ENCODE measurements at places on chromosomes 13 and 19.

DNA sequence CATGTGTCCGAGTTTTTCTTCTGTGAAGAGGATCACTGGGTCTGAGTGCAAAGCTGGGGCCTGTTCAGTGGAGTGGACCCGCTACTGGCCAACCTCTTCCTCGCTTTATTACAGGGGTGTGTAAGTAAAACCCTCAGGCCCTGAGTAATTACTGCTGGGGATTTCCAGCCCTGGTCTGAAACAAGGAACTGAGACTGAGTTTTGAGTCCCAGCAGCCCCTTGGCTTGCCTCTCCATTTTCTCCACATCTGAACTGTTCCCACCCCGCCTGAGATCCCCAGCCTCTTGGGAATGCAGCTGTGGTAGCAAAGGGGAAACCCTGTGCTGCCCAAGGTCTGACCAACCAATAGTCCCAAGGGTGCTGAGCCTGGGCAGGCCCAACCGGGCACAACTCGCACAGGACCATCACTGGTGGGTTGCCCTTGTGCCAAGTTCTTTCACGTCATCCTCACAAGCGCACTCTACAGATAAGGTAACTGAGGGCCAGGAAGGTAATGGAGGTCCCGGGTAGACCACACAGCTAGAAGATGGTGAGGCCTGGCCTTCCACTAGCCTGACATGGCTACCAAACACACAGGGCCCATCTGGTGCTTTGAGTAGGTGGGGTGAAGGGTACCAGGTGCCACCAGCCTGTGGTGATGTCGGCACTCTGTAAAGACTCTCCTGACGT, 13.7 kb upstream of the SLC35E1 start:
- DNase-seq, result peak; percentile 25

DNA sequence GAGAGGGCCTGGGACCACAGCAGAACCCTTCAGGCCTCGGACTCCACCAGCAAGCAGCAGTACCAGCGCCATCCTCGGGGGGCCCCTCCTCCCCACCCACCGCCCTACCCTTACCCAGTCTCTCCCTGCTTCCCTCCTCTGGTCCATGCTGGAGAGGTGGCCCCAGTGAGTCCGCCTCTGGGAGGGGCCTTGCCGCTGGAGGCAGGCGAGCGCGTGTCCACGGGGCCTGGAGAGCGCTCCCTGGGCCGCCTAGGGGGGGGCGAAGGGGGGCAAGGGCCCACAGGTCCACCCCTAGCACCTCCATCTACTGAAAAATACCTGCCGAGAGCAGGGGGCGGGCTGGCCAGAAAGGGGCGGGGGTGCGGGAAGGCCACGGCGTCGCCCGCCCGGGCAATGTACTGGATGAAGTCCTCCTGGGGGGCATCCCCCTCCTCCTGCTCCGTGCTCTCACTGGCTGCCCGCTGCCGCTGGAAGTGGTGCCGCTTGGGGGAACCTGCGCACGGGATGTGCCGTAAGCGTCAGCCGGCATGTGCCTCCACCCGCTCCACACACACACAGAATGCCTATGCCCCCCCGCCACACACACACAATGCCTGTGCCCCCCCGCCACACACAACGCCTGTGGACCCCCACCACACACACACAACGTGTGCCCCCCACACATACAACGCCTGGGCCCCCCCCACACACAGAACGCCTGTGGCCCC, 6.9 kb downstream of the CBARP start:
- DNase-seq, result no peak

DNA sequence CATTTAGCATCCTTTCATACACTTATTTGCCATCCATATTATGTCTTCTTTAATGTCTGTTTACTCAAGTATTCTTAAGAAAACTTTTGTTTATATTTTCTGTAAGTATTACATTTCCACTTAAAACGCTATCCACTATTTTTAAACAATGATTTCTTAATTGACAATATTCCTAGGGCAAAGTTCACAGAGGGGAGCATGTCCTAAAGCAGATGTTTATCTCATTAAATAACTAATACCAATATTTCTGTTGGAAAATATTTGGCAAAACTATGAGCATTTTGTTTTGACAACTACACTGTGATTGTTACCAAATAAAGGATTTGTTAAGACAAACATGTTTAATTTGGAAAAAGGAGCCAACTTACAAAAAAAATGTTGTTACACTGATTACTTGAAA, 643.3 kb downstream of the SLITRK5 start:
- no peak for DNase-seq

DNA sequence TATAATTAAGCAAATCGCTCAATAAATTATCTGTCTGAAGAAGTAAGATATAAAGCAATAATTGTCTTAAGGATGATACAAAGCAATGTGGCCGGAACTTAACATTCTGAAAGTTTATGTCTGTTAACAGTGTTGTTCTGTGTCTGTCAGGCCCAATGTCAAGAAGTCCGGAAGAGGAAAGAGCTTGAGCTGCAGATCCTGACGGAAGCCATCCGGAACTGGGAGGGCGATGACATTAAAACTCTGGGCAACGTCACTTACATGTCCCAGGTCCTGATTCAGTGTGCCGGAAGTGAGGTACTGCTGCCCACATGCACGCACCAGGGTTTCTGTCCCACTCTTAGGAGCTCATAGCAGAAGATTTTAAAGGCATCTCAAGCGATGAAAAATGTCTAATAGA, 45.1 kb upstream of the TEX29 start:
- no peak for DNase-seq

- peak; percentile 18 for DNase-seq
Measured at GRCh38 chr13:75830842-75831241, 194.7 kb downstream of the LMO7 start.

Measured in astrocyte of the hippocampus (primary cell).